ENCODE measurements at places on chromosomes 7 and 10.

DNA sequence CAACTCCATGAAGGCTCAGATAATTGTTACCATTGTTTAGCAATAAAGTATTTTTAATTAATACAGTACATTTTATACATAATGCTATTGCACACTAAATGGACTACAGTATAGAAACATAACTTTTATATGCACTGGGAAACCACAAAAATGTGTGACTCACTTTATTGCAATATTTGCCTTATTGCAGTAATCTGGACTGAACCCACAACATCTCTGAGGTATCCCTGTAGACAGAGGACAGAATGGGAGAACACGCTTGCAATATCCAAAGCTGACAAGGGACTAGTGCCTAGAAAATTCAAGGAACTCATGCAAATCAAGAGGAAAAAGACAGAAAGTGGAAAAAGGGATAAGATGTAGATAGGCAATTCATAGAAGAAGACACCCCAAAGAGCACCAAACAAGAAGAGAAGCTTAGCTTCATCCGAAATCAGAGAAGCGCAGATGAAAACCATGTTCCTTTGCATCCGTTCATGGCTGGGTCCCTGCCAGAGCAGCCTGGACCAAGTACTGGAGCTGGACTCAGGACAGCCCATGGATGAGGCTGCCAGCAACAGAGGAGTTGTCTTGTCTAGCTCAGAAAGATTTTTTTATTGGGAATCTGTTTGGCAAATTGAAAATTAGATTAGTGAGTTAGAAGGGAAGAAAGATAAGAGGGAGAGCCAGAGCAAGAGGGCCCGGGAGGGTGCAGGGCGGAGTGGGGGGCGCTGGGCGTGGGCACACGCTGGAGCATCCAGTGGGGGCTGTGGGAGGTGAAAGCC is 16.0 kb upstream of the GALNTL5 start:
- DNase-seq, result peak; percentile 46

- no peak for DNase-seq
Observed at GRCh38 chr10:17710181-17710580, 41.8 kb upstream of the TMEM236 start.

DNA sequence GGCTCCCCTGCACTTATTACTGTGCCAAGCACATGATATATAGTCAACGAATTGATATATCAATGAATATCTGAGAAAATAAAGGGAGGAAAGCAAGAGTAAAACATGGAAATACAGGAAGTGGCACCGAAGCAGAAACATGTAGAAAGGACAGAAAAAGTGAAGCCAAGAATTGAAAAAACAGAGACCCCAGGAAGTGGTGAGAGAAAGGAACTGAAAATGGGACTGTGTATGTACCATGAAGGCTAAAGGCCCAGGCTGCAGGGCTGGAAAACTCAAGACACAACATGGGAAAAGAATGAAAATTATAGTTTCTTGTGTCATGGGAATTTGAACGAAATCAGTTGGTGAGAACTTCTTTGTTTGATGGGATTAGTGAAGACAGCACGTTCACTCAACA is 60.6 kb downstream of the MAP3K8 start:
- DNase-seq, result no peak

GRCh38 chr10:62244785-62245467 is 23.7 kb downstream of the RTKN2 start:
- peak; percentile 26 for DNase-seq

GRCh38 chr10:77622889-77623291 is 14.7 kb downstream of the KCNMA1 start:
- no peak for DNase-seq

DNA sequence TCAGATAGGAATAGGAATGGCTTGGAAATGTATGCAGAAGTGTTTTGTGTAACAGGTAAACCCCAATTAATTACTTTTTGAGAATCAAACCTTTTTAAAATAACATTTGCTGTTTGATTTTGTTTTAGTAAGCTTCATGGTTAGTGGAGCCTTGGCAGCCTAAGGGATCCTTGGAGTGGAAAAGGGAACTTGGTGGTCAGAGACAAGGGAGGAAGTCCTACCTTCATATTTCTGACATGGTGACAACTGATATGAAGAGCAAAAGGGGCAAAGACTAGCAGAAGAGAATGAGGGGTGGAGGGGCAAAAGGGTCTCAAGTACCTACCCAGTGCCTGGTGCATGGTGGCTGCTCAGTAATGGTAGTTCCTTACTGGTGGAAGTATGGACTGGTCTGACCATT is 32.3 kb downstream of the AHCYL2 start:
- DNase-seq, result no peak

DNA sequence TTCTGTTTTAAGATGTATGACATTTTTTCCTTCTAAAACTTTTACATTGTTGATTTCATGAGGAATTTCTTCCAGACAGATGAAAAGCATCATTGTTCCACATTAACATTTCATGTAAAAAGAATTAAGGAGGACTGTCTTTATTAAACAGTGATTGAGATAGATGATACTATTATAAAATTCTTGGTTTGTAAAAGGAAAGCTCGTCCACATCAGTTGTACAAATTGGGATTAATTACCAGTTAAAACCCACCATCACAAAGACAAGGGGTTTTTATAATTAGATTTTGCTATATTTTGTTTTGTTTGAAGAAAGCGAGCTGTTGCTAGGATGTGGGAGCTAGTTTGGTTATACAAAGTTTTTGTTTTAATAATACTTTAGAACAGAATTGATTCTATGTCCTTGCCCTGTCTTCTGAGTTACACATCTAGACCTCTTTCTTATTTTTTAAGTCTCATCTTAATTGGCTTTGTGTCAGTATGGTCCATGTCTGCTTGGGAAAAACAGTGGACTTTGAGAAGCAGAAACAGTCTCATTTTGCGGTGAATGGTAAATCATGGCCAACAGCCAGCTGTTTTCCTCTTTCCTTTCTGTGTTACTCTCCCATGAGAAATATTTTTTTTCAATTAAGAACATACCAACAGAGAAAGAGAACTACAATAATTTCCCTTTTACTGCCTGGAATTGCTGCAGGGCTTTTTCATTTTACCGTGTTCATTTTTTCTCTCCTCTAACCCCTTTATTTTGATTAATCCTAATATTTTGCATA is 3.2 kb downstream of the TES start:
- DNase-seq, result no peak

- no peak for DNase-seq
Observed at GRCh38 chr7:102396710-102397019, 502 bp downstream of the PRKRIP1 start.

DNA sequence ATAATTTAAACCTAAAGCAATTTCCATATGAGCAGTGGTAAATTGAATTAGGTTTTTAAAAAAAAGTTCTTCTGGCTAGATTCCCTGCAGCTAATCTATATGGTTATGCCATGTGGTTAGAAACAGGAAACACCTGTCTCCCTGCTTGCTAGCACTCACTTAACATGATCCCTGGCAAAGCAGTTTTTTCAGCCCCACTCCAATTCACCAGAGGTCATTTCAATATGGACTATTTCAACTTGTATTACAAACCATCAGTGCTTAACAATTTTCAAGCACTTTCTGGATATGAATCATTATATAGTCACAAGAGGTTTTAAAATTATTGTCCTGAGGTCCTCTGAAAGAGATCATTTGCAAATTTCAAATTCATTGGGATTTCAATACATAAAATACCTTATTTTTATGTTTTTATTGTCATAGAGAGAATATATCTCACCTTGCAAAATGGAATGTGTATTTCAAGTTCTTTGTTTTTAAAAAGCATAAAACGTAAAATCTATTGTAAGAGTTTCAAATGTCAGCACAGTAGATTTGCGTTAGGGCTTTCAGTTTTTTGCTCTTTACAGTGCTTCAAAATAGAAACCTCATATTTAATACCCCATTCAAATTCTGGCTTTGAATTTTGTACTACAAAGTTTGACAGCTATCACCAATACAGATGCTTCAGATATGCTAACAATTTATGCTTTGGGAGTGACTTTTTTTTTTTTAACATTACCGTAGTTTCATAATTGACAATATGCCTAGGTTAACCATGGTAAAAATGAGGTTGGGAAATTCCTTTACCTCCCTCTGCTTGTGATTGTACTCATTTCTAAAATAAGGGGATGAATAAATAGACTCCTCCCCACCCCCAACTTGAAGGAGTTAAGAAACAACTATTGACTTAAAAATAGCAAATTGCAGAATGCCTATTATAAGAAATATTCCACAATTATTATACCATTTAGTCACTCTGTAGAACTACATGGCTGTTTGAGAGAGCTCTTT is 117.5 kb upstream of the HGF start:
- no peak for DNase-seq
